ENCODE measurements at places on chromosomes 6 and 20. TPM values are rescaled to one million over a fixed set of nuclear protein-coding genes. Genes with fewer than 3 reads are reported as not detected.

- no peak for DNase-seq
Measured at GRCh38 chr6:53159558-53159957, 10.9 kb upstream of the GCM1 start.

DNA sequence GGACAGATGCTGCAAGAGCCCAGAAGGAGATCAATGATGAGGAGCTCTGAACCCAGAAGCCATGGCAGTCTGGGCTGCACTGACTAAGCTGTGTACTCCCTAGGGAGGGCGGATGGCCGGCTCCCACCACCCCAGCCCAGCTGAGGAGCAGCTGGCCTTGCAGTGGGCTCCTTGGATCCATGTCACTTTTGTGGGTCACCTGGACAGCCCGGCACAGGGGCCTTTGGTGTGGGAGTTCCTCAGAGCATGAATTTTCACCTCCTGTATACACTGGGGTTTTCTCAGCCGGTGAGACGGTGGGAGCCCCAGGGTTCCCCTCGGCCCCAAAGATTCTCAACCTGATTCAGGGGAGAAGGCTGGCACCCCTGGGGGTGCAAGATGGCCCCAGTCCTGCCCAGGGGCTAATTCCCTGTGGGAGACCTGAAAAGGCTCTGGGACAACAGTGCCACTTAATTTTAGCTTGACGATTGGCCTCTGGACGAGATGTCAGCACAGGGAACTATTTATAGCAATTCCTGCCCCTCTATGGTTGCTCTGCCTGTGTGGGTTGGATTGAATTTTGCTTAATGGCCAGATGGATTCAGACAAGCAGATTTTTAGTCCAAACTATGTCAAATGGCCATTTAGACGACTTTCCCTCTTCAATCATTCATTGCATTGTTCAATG, 121.6 kb upstream of the PMEPA1 start:
- DNase-seq = no peak

DNA sequence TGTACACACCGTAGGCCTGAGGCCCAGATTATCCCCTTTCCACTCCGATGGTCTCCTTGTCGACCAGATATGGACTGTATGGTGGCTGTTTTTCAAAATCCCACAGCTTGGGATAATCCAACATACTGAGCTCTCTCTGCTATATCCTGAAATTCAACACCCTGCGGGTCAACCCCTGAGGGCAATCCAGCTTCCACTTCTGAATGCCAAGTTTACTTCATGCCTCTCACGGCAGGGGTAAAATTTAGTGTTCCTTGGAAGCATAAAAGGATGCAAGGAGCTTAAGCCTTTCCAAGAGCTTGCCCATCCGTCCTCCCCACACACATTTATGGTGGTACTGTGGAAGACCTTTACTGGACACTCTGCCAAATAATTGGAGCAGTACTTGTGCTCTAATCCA, 90.7 kb downstream of the PLG start:
- DNase-seq = no peak

Gene SNAP25
- total RNA-seq = not detected

GRCh38 chr20:14245368-14245970, 91.9 kb downstream of the FLRT3 start:
- DNase-seq = no peak

Measured in lower leg skin (tissue), 4 donors.